Naive B cell (primary cell): ENCODE measurements at places on chromosomes 6 and 20. TPM values are rescaled to one million over a fixed set of nuclear protein-coding genes. Genes with fewer than 3 reads are reported as not detected.
A peak's percentile ranks its signal among the peaks of the same experiment; 100 is the strongest.

DNA sequence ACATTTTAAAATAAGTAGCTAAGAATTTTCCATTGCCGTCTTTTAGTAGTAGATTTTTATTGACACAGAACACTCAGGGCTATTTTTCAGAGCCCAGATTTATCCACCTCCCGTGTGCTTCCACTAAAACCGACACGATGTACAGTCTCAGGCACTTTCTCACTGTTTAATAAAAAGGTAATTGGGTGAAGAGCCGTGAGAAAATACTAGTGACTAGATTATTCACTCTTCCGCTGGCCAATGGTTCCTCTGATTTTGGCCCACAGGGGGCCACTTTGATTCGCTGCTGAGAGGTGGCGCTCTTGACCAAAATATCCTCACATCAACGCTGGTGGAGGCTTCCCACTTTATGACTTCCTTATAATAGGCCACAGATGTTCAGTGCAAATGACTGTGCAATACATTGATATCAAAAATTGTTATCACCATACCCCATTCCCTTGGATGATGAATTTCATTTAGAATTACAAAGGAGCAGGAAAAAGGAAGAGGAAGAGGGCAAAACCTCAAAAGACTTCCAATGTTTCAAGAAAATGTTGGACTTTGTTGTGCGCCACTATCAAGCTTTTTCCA lies 12.3 kb upstream of the HDDC2 start:
- DNase-seq: peak; percentile 62
- no peak overlapping the region for H3K4me3 ChIP-seq
- no peak overlapping the region for H3K27ac ChIP-seq
- H3K27me3 ChIP-seq: peaks cover 7% of the 10 kb centered on the region

- no peak overlapping the region for H3K4me3 ChIP-seq
- H3K36me3 ChIP-seq: peaks cover 8% of the 10 kb centered on the region
- H3K27ac ChIP-seq: peak overlapping the region; percentile 47
- no peaks in the 10 kb centered on the region for H3K27me3 ChIP-seq
Observed at GRCh38 chr20:37745553-37745952, 51.7 kb downstream of the CTNNBL1 start.

The MKKS gene
- 27.3 TPM for polyA plus RNA-seq

The PPP1R3G gene
- polyA plus RNA-seq: not detected

The IL17A gene
- polyA plus RNA-seq: not detected
